ENCODE measurements at places on chromosomes 5 and 9.

GRCh38 chr9:114437401-114437893 is 49.7 kb upstream of the AKNA start:
- DNase-seq, result no peak

- no peak for DNase-seq
These were observed 747 bp upstream of the PROP1 start for GRCh38 chr5:177996660-177997318.

- DNase-seq, result no peak
These were observed 1853.8 kb downstream of the EFNA5 start for GRCh38 chr5:105816961-105817360.

GRCh38 chr9:126106404-126106803 is 220.2 kb upstream of the MVB12B start:
- DNase-seq, result no peak

DNA sequence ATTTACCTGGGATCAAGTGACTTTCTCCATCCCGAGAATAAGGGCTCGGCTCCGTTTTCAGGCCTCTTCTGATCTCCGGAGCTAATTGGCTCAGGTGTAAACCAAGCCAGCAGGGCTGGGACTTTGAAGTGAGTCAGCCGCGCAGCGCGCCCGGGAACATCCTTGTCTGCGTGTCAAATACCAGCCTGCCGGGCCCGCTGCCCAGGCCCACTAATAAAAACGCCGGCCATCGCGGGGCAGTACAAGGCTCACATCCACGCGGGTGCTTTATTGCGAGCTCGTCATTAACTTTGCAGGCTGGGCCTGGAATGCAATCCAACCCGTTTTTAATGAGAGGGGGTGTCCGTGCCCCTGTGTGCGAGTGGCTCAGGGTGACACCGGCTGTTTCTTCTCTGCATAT is 416.8 kb downstream of the IRX2 start:
- DNase-seq, result no peak

GRCh38 chr5:37568893-37569292 is 189.8 kb downstream of the WDR70 start:
- no peak for DNase-seq

- DNase-seq, result no peak
These were observed 342.7 kb upstream of the RIOK2 start for GRCh38 chr5:97525780-97526179.
